Vagina (tissue), 2 donors: ENCODE measurements at places on chromosomes 7 and 10.
A peak's percentile ranks its signal among the peaks of the same experiment; 100 is the strongest.

GRCh38 chr10:33385015-33385414 lies 50.5 kb upstream of the NRP1 start:
- H3K4me1 ChIP-seq, result peaks cover 13% of the 10 kb centered on the region
- H3K27ac ChIP-seq, result no peak overlapping the region
- no peak overlapping the region for H3K4me3 ChIP-seq

DNA sequence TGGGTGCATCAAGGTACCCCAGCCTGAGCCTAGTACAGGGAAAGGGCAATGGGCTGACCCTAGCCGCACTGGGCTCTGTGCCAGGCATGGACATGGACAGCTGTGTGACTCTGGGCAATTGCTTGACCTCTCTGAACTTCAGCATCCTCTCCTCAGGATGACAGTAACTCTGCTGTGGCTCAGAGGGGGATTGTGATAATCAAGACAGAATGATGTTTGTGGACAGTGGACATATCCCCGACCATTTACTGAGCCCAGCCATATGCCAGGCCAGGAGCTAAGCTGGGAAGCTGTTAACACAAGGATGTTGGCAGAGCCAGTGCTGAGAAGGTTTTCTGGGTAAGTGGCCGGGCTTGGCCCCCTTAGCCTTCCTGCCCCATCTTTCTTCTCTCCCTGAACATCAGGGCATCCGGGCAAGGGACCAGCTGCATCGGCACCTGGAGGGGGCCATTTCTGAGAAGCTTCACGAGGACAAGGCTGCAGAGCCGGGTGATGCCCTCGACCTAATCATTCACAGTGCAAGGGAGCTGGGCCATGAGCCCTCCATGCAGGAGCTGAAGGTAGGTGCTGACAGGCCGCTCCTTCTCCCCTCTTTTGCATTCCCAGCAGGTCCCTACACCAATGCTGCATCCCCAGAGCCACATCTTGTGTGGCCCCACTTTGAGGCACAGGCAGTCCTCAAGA lies 3.5 kb downstream of the CYP26C1 start:
- H3K4me3 ChIP-seq, result no peak overlapping the region
- no peak overlapping the region for H3K27ac ChIP-seq
- DNase-seq, result no peak
- peaks cover 47% of the 10 kb centered on the region for H3K4me1 ChIP-seq

GRCh38 chr10:127441350-127442219 lies 107.5 kb upstream of the NPS start:
- H3K4me3 ChIP-seq, result no peak overlapping the region
- no peaks in the 10 kb centered on the region for H3K27me3 ChIP-seq
- no peak overlapping the region for H3K27ac ChIP-seq
- peaks cover 44% of the 10 kb centered on the region for H3K36me3 ChIP-seq
- DNase-seq, result no peak

DNA sequence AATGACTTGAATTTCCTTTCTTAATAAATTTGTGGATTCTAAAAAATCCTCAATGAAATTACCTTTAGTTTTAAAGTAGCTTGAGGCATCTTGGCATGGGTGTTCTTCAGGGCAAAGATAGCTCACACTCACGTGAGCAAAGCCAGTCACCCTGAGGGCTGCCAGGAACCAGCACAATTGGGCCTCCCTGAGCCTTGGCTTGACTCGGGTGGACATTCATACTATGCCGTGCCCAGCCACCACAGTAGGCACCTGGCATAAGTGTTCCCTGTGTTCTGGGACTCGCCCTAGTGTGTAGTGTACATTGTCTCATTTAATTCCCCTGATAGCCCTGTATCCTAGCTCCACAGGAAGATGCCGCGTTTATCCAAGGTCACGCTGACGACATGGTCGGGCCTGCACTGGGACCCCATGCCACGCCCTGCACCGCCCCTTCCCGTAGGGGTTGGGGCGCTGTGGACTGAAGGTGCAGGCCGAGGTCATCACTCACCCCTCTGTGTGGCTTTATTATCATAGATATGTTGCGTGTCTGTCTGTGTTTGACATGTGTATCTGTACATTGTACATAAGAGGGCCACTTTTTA lies 67.7 kb downstream of the DYNC2I1 start:
- H3K4me3 ChIP-seq, result no peak overlapping the region
- no peak for DNase-seq
- no peak overlapping the region for H3K27ac ChIP-seq
- H3K4me1 ChIP-seq, result no peaks in the 10 kb centered on the region
- H3K27me3 ChIP-seq, result no peaks in the 10 kb centered on the region
- peaks cover 65% of the 10 kb centered on the region for H3K36me3 ChIP-seq

DNA sequence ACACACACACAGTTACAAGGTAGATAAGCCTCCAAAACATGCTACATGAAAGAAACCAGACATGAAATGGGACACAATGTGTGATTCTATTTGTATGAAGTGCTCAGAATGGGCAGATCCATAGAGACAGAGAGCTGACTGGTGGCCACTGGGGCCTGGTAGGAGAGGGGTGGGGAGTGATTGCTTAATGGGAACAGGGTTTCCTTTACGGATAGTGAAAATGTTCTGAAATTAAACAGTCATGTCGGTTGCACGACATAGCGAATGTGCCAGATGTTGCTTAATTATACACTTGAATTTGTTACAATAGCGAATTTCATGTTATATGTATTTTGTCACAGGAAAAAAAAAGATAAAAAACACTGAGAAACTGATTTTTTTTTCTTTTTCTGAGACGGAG lies 122.3 kb downstream of the SPDYE5 start:
- peaks cover 7% of the 10 kb centered on the region for H3K4me1 ChIP-seq
- no peaks in the 10 kb centered on the region for H3K36me3 ChIP-seq
- H3K27ac ChIP-seq, result no peak overlapping the region
- no peak overlapping the region for H3K4me3 ChIP-seq

GRCh38 chr10:71863203-71863602 lies 12.2 kb upstream of the PSAP start:
- no peak overlapping the region for H3K4me3 ChIP-seq
- H3K27me3 ChIP-seq, result no peaks in the 10 kb centered on the region
- peaks cover 32% of the 10 kb centered on the region for H3K4me1 ChIP-seq

DNA sequence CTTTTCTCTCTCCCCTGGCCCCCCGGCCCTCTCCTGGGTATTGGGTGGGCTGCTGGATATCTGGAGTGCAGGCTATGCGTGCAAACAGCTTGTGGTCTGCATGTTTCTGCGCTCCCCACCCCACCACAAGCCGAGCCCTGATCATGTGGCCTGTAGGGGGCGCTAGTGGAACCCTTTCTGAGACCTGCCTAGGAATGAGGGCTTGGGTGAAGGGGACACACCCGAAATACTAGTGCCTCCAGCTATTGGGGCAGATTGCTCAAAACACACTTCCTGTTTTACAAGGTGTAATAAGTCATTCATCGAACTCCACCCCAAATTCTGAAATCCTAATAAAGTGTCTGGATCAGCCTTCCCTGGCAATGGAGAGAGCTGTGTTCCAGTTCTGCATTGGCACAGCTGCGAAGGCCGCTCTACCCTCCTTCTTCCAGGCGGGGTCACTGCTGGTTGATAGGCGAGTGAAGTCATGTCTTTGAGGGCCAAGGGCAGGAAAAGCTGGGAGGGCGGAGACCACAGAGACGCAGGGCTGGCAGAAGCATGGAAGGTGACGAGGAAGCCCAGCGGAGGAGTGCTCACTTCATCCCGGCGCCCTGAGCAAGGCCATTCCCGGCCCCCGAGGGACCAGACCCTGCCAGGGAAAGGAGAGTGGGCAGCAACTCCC lies 19.8 kb upstream of the PRRT4 start:
- no peaks in the 10 kb centered on the region for H3K27me3 ChIP-seq
- no peak for DNase-seq
- H3K36me3 ChIP-seq, result no peaks in the 10 kb centered on the region
- H3K4me1 ChIP-seq, result peaks cover 6% of the 10 kb centered on the region
- no peak overlapping the region for H3K27ac ChIP-seq
- H3K4me3 ChIP-seq, result no peak overlapping the region

DNA sequence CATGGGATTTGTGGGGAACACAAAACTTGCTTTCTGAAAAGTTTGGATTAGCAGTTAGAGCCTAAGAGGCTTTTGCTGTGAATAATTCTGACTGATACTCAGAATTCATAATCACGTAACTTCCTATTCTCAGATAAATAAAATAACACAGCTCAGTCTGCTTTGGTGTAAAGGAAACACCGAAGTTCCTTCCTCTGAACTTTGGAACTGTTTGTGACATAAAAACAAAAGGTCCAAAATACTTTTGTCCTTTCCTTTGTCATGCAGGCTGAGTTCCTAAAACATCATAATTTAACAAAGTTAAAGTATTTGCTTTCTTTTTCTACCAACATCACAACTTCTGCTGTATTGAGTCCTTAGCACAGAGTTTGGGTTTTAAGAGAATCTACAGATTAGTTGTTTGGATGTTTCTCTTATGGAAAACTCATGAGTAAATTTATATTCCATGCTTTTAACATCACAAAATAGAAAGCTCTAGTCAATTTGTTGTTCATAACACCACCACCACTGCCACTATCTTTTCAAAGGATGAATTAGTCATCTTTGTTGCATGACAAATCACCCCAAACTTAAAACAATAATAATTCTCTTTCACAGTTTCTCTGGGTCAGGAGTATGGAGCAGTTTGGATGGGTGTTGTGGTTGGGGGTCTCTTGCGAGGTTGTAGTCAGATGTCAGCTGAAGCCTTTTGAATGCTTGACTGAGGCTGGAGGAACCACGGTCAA lies 123.4 kb downstream of the REEP3 start:
- peak overlapping the region; percentile 64 for H3K27ac ChIP-seq
- H3K4me3 ChIP-seq, result no peak overlapping the region
- H3K27me3 ChIP-seq, result no peaks in the 10 kb centered on the region
- H3K36me3 ChIP-seq, result no peaks in the 10 kb centered on the region
- H3K4me1 ChIP-seq, result no peaks in the 10 kb centered on the region

GRCh38 chr10:97763947-97764346 lies 7.9 kb downstream of the SFRP5 start:
- no peaks in the 10 kb centered on the region for H3K4me1 ChIP-seq
- no peak overlapping the region for H3K27ac ChIP-seq
- peaks cover 15% of the 10 kb centered on the region for H3K36me3 ChIP-seq
- no peak overlapping the region for H3K4me3 ChIP-seq
- DNase-seq, result no peak
- no peaks in the 10 kb centered on the region for H3K27me3 ChIP-seq

- no peak overlapping the region for H3K27ac ChIP-seq
- H3K4me3 ChIP-seq, result no peak overlapping the region
Measured at GRCh38 chr7:150790416-150791075, 9.6 kb downstream of the TMEM176B start.

DNA sequence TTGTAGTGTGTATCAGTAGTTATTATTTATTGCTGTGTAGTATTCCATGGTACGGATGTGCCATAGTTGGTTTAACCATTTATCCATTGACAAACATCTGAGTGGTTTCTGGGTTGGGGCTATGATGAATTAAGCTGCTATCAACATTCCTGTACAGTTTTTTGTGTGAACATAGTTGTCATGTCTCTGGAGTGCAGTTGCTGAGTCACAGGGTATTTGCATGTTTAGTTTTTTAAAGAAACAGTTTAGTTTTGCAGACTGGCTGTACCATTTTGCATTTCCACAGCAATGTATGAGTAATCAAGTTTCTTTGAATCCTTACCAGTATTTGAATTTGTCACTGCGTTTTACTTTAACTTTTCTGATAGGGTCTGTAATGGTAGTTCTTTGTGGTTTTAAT lies 516.7 kb upstream of the CELF2 start:
- H3K36me3 ChIP-seq, result no peaks in the 10 kb centered on the region
- no peaks in the 10 kb centered on the region for H3K27me3 ChIP-seq
- DNase-seq, result no peak
- H3K4me1 ChIP-seq, result no peaks in the 10 kb centered on the region

DNA sequence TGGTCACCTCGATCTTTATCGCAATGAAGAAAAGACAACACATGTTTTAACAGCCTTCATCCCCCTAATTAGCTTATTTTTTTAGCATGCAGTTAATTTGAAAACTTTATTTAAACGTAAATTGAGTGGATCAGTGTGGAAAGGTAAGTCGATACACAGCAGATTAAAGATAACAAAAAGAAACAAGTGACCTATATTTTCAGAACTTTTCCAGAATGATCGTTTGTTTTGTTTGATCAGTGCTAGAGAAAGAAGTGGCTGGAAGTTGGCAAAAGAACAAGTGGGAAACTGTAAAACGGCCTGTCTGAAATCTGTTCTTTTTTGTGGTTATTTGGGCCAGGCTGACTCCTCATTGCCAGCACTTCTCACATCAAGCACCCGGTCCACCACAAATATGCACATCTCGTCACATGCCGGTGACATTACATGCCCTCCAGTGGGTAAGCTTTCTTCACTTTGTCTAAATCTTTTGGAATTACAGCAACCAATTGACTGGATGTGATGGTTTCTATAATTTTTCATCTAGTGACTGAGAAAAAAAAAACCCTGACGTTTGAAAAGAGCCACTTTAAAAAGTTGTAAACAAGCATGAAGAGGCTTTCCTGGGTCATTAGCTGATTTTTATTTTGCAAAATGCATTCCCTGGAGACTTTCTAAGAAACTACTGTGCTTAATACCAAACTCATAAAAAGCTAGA lies 33.2 kb downstream of the C7orf33 start:
- no peaks in the 10 kb centered on the region for H3K36me3 ChIP-seq
- H3K4me1 ChIP-seq, result peaks cover 6% of the 10 kb centered on the region
- H3K4me3 ChIP-seq, result no peak overlapping the region
- H3K27ac ChIP-seq, result no peak overlapping the region
- DNase-seq, result no peak

DNA sequence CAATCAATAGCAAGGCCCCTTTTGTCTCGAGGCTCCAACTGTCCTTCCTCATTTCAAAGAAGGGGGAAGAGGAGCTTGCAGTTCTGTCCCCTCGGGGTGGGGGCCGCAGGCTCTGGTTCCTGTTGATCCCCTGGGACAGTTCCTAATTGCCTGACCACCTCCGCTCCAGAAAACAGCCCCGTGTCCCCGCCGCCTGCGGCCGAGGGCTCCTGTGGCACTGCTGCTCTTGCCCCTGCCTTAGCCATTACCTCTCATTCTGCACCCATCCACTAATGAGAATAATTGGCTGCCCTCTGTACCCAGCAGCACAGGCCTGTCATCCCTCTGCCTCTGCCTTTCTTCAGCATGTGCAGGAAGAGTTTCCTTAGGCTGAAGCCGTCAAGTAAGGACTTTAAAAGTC lies 668.3 kb upstream of the FOXK1 start:
- no peak overlapping the region for H3K27ac ChIP-seq
- H3K4me3 ChIP-seq, result no peak overlapping the region
- DNase-seq, result peak; percentile 70
- peaks cover 8% of the 10 kb centered on the region for H3K36me3 ChIP-seq
- no peaks in the 10 kb centered on the region for H3K4me1 ChIP-seq

DNA sequence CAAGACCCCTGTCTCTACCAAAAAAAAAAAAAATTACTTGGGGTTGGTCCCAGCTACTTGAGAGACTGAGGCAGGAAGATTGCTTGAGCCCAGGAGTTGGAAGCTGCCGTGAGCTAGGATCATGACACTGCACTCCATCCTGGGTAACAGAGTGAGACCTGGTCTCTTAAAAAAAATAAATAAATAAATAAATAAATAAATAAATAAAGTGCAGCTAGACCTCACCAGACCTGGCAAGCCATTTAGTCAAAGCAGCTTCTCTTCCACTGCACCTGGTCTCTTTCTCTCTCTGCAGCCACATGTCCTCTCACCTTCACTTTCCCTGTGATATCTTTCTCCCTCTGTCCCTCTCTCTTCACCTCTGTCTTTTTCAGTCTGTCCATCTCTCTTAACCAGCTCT lies 75.2 kb upstream of the CHCHD3 start:
- no peak for DNase-seq
- no peak overlapping the region for H3K27ac ChIP-seq
- H3K4me1 ChIP-seq, result no peaks in the 10 kb centered on the region
- H3K27me3 ChIP-seq, result no peaks in the 10 kb centered on the region
